ENCODE measurements at places on chromosomes 4 and X.
A peak's percentile ranks its signal among the peaks of the same experiment; 100 is the strongest.

GRCh38 chr4:138981930-138982390 lies 33.6 kb upstream of the NOCT start:
- DNase-seq: no peak

DNA sequence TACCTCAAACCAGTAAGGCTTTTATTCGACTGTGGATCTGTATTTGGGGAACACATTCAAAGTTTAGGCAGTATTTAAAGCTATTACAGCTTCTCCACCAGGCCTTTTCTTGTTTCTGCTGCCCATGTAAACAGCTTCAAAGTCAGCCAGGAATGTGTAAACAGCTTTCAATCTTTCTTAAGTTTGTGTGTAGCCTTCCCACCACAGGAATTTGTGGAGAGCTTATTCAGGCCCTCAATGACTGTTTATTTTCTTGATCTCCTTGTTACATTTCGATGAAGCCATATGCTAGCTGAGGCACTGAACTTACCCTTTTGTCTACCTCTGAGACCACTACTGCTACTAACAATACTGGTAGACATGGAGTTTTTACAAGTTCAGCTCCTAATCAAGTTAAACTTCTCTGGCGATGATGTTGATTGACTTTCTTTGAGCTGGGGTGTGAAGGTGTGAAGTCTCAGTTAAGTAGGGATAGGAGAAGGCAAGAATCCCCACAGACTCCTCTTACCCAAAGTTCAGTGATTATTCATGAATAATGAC lies 72.6 kb downstream of the NWD2 start:
- no peak for DNase-seq

GRCh38 chr4:30763321-30763727 lies 43.2 kb downstream of the PCDH7 start:
- DNase-seq: no peak

DNA sequence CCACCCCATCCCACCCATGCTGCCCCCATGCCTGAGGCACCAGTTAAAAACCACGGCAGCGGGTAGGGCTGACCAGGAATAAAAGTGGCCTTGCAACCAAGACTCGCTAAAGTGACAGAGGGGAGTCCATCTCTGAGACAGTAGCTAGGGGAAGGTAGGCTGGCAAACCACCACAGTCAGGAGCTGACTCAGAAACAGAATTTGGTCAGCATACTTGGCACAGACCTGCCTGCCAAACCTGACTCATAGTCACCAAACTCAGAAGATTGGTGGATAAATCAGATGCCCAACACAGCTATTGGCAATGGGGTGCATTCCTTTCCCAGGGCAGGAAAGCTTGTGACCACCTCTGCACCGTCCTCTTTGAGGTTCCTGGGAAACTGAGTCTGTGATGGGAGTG lies 193.8 kb downstream of the BCOR start:
- DNase-seq: peak; percentile 33

GRCh38 chrX:149518236-149518635 lies 13.1 kb upstream of the IDS start:
- no peak for DNase-seq

DNA sequence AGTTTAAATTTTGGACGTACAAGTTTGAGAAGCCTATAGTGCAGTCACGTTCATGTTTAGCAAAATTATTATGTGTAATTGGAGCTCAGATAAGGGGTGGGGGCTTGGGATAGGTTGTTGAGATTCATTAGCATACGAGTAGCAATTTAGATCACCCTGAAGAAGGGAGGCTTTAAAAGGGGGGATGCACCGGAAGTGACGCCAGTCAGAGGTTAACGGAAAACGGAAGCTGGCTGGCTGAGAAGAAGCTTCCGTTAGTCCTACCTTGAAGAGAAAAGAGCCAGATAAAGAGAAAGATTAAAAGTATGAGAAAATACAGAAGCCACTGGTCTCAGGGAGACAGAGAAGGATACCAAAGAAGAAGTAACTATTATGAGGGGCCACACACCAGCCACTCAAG lies 1.1 kb upstream of the NXT2 start:
- no peak for DNase-seq

DNA sequence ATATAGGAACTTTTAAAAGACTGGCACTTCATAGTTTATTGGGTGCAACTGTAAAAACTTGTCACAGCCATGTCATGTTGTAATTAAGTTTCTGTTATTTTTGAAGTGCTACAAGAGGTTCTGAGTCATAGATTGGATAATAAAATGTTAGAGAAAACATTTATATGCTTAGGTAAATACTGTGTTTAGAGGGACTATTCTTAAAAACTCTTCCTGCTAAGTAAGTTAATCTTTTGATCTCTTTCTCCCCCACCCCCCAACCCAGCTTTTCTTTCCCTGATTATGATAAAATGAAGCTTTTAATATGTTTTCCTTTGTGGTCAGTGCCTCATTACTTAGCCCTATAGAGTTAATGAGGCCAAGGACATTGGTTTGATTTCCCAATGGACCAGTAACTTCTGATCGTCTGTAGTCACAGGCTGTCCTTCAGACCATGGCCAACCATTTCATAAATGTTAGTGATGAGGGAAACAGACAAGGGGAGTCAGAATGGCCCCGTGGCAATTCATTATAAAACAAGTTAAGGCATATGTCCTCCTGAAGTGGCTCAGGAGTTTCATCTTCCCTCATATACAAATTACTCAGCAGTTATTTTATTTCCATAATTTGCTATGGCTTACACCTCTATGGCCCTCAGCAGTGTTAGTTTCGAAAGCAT lies 3.9 kb upstream of the PDLIM5 start:
- DNase-seq: no peak

DNA sequence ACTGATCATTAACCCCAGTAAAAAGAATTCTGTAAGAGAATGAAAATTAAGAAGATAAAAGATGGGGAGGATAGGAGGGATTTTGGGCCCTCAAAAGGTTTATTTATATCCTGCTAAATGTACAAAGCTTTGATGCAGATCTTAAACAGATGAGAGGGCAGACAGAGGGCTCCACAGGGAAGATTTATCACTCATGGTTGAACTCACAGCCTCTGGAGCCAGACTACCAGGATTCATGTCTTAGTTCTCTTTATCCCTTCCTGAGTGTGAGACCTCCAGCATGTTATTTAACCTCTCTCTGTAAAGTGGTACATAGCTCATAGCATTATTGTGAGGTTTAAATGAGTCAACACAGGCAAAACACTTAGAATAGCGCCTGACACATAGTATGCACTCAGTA lies 74.4 kb downstream of the SOWAHB start:
- DNase-seq: no peak

DNA sequence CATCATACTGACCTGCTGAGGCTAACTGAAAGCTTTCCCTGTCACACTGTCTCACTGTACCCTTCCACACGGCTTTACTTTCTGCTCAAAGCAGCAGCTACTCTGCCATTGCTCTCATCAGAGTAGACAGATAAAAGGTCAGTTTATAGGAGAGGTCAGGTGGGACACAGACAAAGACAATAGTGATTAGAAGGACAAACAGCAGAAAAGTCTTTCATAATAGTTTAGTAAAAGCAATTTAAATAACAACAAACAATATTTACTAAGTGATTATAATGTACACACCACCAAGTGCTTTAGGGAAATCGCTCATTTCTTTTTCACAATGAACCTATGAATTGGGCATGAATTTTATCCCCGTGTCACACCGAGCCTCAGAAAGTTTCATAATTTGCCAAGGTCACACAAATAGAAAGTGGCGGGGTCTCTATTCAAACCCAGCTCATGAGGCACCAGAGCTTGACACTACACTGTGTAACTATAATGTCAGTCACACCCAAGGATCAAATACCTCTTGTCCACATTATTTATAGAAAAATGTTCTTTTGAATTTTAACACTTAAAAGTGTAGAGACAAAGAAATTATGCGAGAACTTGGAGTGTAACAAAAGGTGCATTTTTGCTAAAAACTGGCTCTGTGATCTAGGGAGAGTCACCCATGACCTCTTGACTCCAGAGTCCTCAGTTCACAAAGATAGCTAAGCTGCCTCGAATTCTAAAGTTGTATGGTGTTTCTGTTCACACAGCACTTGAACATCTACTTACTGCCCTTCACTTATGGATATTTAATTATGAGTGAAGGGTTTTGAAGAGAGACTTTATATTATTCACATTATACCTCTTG lies 24.5 kb upstream of the SORBS2 start:
- DNase-seq: no peak

GRCh38 chrX:133033010-133033409 lies 63.9 kb downstream of the USP26 start:
- no peak for DNase-seq

- no peak for DNase-seq
Observed at GRCh38 chr4:132333724-132334047, 815.4 kb upstream of the PCDH10 start.

GRCh38 chrX:65652098-65652497 lies 15.4 kb upstream of the MSN start:
- DNase-seq: no peak

GRCh38 chr4:185524888-185525863 lies 10.1 kb downstream of the PDLIM3 start:
- DNase-seq: no peak

GRCh38 chr4:35695421-35695820 lies 548.9 kb downstream of the ARAP2 start:
- no peak for DNase-seq

GRCh38 chr4:102438396-102439235 lies 62.5 kb upstream of the NFKB1 start:
- no peak for DNase-seq

GRCh38 chr4:78459327-78459726 lies 92.2 kb upstream of the ANXA3 start:
- DNase-seq: no peak

GRCh38 chr4:99574530-99575324 lies at the start of gene MTTP:
Gene MTTP (plus strand): TSS chr4:99574824. CDS start chr4:99574910, 86 bp downstream.
- no peak for DNase-seq

DNA sequence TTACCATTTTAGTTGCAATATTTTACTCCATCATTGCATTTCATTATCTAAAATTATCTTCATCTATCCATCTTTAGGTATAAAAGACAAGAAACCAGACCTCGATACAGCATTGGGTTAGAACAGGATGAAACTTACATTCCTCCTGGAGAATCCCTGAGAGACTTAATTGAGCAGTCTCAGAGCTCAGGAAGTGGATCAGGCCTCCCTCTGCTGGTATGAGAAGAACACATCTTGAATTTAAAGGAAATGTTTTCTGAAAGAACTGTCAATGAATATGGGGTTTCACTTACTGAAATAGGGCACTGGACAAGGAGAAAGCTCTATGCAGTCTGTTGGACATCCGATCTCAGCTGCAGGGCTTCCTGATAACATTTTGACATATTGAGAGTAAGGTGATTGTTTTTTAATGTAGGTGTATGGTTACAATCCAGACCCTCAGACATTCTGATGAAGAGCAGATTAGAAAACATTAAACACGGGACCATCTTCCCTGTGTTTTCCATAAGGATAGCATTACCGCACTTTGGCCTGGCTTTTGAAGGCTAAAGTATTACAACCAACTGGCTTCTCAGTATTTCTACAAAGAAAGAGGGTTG lies 367.2 kb downstream of the BMPR1B start:
- DNase-seq: no peak

DNA sequence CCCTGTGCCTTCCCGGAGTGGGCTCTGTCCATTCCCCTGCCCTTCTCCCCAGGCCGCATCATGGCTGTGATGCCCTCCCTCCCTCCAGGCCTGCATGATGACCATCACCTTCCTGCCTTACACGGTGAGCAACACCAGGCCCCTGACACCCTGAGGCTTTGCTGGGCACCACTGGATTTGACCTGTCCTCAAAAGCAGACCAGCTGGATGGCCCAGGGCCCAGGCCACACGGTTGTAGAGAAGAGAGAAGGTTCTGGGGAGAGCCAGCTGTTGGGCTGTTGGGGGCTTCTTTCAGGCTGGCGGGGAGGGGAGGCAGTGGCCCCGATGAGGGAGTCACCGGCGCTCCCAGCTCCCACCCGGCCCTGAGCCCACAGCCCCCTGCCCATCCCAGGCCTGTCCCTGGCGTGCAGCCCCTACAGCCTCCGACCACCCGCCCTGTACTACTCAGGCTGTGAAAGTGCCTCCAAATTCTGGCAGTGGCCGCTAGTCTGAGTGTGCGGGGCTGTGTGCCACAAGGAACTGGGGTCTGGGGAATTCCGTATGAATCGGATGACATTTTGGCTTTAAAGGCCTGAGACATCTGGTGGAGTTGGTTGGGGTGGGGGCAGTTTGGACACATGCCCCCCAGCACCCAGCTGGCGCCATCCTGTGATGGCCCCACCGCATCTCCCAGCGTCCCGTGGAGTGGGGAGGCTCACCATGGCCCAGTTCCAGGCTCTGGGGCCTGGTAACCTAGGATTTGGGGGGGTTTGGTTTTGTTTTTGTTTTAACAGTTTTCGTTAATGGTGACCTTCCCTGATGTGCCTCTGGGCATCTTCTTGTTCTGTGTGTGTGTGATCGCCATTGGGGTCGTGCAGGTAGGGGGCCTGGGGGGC lies 19.6 kb downstream of the TMEM175 start:
- no peak for DNase-seq

DNA sequence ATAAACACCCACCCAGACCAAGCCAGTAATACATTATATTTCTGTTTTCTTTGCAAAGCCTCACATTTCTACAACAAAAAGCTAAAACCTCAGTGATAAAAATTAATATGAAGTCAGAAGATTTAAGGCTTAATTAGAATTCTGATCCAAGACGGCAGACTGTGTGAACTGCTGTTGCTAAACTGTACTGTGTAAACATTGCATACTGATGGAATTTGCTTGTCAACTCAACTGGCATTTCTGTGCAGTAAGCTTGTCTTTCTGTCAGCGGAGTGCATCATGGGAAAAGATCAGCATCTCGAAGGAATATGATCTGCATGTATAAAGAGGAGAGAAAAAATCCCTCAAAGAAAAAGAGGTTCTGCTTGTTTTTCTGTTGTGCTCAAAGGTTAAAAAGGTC lies 69.4 kb upstream of the SPANXB1 start:
- no peak for DNase-seq

- DNase-seq: no peak
Observed at GRCh38 chr4:3640587-3640962, 108.4 kb upstream of the LRPAP1 start.

DNA sequence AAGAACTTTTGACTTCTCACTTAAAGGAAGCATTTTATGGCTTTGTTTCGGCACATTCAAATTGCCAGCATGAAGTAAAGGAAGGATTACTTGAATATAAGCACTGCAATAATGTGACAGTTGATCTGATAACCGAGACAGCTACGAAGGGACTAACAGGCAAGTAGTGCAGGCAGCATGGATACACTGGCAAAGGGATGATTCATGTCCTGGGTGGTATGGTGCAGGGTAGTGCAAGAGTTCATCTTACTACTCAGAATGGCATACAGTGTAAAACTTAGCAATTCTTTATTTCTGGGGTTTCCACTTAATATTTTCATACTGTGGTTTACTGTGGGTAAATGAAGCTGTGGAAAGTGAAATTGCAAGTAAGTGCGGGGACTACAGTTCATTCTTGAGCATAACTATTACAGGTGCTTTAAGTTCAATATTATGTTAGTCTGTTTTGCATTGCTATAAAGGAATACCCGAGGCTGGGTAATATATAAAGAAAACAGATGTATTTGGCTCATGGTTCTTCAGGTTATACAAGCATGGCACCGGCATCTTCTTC lies 611.8 kb downstream of the SPOCK3 start:
- DNase-seq: no peak

- DNase-seq: no peak
Observed at GRCh38 chr4:146032234-146032860, 93.7 kb upstream of the ZNF827 start.

Measured in stimulated activated CD4-positive, alpha-beta T cell treated with anti-CD3 and anti-CD28 coated beads, Interleukin-1b, Interleukin-23, amount 100 ng/mL, for 48 hours (primary cell).